ENCODE measurements at places on chromosomes 13 and 19.

- DNase-seq: no peak
These were observed 102.8 kb downstream of the EFNB2 start for GRCh38 chr13:106432636-106433035.

- DNase-seq: no peak
These were observed 36.4 kb downstream of the ANKRD27 start for GRCh38 chr19:32638625-32639024.

DNA sequence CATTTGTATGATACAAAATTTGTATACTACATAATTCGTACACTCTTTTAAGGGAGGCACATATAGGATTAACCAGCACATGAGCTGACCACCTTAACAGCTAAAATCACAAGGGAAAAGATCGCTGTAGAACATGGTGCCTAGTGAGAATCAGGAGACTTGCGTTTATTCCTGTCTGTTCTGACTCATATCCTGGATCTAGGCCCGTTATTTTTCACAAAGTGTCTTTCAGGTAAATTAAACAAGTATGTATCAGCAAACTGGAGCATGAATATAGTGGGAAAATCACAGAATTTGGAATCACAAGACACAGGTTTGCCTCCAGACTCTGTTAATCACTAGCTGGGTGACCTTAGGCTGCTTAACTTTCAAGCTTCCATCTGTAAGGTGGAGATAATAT lies 47.5 kb upstream of the ESD start:
- no peak for DNase-seq

DNA sequence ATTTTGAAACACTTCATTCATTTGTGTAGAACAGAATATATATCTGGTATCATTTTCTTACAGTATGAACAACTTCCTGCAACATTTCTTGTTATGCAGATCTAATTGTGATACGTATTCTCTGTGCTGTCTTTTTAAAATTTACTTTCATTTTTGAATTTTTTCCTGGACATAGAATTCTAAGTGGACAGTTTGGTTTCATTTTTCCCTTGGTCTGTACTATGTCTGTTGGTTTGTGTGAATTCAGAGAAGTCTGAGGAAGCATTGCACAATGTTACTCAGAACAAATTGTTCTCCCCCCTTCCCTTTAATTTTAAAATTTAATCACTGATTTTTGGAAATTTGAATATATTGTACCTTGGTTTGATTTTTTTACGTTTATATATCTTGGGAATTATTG lies 352.5 kb upstream of the PCDH20 start:
- no peak for DNase-seq

DNA sequence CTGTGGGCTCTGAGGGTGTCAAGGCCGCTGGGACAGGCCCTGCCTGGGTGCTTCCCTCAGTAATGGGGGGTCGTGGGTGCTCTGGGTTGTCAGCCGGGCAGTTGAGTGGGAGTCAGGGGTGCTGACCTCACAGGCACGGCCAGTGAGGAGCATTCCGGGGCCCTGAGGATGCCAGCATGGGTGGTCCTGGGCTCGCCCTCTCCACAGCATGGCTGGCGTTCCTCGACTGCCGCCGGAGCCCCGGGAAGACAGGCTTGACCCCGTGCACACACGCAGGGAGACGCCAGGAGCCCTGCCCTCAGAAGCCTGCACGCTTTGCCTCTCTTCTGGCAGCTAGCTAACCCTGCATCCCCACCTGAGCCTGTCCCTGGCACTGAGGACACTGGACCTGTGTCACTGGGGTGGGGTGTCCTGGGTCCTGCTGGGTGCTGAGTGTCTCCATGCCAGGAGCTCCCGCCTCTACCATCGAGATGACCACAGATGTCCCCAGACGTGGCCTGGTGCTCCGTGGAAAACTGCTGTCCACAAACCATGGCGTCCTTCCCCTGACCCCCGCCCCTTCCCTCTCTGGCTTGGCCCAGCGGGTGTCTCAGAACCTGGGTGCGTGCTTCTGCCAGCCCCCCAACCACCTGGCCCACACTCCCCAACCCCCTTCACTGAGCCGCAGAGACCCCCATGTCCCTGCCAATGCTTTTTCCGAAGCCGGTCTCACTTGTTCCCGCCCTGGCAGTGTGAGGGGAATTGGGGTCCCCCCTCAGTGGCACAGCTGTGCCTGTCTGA lies 4.4 kb upstream of the NDUFS7 start:
- no peak for DNase-seq

DNA sequence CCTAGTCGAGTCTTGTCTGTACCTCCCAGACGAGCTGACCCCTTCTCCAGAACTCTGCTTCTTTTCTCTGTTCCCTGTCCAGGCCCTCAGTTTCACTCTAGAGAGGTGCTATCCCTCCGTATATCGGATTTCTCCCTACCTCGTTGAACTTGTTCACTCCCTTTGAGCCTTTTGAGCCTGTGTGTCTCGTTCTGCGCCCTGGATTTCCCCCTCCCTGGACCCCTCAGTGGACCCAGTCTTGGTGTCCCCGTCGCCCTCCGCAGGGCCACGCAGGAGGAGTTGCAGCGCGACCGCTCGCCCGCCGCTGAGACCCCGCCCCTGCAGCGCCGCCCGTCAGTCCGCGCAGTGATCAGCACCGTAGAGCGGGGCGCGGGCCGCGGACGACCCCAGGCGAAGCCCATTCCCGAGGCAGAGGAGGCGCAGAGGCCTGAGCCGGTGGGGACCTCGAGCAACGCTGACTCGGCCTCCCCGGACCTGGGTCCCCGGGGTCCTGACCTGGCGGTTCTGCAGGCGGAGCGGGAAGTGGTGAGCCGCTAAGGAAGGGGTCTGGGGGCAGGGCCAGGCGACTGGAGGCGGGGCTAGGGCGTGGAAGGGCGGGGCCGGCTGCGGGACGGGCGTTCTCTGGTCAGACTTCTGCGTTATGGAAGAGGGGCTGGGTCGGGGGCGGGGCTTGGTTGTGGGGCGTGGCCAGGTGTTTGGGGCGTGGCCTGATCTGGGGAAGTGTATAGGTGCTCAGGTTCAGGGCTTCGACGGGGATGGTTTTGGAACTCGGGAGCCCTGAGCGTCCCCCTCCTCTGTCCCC lies 5.5 kb downstream of the EPS8L1 start:
- peak; percentile 91 for DNase-seq

DNA sequence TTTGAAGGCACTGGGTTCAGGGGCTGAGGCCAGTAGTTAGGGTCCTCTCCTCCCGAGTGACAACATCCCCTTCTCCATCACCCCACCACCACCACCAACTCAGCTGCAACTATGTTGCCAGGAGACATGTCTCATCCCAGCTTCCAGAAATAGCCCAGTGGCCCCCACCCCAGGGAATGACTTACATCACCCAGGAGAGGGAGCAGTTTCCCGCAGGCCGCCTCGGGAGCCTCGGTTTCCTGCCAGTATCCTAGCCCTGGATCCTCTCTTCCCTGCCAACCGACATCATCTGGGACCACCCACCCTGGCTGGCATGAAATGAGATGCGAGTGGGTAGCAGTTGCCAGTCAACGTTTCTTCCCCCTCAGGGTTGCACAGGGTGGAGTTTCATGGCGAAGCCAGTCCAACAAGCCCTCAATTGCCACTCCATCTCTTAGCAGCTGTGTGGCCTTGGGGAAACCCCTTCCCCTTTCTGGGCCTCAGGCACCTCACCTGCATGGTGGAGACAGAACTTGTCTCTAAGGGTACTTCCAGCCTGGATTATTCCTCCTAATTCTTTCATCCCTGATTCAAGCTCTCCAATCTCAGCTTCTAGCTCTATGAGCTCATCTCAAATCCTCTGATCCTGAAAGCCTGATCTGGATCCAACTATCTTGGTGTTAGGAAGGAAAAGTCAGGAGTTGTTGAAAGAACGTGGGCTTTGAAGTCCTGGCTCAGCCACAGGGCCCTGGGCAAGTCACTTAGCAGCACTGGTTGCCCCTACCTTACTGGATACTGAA lies 3.9 kb upstream of the GSK3A start:
- DNase-seq: no peak

DNA sequence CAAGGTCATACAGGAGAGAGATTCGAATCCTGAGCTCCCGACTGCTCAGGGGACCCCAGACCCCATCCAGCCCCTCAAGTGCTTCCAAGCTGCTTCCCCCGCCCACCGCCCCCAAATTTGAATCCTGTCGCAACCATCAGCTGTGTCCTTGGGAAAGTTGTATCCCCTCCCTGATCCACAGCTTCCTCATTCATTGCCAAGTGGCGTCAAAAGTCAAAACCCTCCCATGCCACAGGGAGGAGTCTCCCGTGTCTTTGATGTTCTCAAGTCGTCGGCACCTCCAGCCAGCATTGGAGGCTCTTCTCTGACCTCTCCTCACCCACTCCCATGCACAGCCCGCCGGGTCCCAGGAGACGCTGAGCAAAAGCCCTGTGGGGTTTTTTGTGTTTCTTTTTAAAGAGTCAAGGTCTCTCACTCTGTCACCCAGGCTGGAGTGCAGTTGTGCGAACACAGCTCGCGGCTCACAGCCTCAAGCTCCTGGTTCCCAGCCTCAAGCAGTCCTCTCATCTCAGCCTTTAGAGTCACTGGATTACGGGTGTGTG lies 2.8 kb upstream of the IFI30 start:
- DNase-seq: no peak

DNA sequence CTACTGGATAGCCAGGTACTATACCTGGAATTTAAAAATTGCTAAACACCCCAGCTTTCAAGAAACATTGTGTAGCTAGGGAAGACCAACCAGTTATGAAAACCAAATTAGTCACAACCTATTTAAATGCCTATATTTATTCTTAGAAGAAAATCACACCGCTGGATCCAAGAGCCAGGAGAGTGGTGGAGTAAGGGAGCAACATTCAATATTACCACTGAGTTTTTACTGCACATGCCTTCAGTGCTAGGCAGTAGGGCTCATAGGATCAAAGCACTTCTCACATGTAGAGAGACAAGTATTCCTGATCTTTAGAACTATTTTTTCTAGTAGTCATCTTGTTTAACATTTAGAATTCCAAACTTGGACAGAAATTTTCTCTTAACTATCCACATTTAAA lies 11.2 kb downstream of the ITM2B start:
- no peak for DNase-seq

- DNase-seq: no peak
These were observed 619.6 kb downstream of the KCTD12 start for GRCh38 chr13:76266561-76266960.

DNA sequence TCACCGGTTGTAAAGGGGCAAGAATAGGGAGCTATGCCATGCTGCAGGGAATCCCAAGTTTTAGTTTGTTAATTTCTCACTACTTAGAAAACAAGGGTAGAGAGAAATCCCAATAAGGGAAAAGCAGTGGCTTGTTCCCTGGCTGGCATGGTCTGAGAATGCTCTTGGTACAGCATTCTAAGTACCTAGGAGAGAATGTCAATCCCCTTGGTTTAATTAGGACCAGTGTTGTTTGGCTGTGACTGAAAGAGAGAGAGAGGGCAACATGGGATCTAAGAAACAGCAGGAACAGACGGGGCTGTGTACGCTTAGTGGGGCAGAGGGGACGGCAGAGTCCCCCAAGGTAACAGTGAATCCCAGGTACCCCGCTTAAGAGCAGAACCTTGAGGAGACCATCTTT lies 228.8 kb downstream of the PCDH9 start:
- no peak for DNase-seq

DNA sequence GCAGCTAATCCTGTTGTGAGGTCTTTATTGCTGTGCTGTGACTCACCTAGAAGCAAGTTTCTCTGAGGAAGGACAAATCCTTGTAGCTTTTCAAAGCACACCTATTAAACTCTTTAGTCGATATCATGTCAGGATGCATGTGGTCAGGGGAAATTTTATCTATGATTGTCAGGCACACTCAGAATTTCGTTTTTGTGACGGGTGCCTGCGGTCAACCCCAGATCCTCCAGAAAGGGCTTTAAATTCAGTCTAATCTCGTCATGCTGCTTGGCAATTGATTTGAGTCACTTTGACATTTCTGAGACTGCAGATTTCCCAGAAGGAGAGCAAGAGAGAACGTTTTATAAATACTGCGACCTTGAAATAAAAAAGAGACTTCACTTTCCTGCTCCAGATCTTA lies 316.9 kb downstream of the FGF9 start:
- DNase-seq: no peak

DNA sequence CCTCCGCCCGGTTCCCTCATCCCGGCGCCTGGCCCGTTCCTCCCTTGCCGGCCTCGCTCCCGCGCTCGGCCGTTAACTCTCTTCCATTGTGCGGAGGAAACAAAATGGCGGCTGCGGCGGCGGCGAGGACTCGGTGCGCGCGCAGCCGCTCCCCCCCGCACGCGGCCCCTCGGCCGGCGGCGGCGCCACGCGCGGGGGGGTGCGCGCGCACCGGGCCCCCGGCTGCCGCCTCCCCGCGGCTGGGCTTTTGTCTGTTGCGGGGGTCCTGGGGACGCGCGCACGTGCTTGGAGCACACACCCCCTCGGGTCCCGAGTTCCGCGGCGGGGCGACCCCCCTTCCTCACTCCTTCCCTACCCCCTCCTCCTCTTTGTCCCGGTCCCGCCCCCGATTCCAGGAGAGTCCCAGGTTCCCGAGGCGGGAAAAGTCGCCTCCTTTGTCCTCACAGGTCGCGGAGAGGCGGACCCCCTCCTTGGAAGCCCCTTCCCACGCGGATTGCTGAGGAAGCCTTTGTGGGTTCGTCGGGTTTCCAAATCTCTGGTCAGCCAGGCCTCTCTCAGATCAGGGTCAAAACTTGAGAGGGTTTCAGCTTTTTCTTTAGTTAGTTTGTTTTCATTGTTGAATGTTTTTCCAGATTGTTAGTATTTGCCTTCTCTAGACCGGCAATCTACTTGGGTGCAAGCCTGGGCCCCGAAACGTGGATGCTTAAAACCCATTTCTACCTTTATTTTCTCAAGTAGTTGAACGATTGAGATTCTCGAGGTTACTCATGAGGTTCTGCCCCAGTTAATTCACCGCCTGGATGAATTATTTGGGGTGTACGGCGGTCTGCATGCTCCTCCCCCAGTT lies 687 bp downstream of the ILF3 start:
- no peak for DNase-seq

DNA sequence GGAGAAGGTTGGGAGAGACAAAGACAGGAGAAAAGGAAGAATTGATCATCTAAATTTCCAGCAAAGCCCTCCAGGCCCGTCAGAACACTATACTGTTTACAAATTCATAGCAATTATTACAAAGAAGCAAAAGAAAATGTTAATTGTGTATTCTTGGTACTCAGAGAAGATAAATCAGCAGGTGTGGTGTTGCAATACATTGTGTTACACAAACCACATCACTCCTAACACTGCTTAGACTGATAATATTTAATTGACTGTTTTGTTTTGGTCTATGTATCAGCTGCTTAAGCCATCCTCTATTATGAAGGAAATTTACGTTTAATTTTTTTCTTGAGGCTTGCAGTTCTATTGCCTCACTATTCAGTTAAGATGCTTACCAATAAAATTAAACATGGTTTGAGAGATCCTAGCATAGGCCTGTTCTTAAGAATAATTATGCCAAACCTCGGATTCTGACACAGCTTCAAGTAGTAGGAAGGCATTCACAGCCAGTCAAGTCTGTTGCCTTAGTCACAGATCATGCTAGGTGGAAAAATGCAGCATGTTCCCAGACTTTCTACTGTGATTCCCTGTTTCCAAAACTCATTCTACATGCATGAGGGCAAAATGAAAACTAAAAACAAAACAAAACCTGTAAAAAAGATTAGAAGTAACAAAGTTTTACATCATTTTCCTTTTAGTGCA lies 129.2 kb downstream of the TBC1D4 start:
- DNase-seq: no peak

- DNase-seq: no peak
These were observed 89.9 kb downstream of the COL4A1 start for GRCh38 chr13:110217085-110217484.
